ENCODE measurements at places on chromosomes 6 and 20.

DNA sequence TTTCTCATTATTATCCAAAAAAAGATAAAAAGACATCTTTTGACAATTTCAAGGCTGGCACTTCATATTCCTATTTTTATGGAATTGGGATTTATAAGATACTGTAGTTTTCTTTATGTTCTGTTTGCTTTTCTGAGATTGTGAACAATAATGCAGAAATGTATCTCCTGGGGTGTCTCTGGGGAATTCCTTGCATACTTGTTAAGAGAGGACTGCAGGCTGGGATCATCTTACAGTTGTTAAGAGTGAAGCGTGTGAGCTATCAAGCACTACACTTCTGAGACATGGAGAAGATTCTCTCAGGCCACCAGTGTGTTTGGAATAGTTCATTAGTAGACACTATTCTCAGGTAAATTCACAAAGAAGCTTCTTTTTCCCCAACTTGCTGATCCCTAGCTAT lies 963.3 kb upstream of the GJE1 start:
- DNase-seq = peak; percentile 53

GRCh38 chr6:37648465-37649330 lies 49.0 kb downstream of the MDGA1 start:
- DNase-seq = no peak

DNA sequence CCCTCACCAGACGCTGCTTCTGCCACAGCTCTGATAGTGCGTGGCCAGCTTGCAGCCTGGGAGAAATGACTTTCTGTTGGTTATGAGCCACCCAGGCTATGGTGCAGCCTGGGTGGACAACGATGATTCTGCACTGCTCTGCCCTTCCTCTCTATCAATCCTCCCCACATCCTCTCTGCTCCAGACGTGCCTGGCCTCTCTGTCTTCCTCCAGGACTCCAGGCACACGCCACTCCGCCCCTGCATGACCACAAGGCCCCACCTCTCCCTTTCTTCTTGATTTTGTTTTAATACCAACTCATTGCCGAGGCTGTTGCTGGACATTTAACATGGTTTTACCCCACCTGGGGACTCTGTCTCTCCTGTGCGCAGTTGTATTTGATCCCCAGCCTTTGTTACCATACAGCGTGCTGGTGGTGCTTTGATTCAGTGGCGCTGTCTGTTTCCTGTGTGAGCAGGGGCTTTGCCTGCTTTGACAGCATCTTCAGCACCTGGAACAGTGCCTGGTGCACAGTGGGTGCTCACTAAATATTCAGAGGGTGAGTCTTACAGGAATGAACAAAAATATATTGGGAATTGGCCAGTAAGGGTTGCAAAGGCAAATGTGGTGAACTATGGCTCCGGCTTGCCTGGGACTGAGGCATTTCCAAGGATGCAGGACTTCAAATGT lies 280.9 kb downstream of the CDH26 start:
- no peak for DNase-seq

DNA sequence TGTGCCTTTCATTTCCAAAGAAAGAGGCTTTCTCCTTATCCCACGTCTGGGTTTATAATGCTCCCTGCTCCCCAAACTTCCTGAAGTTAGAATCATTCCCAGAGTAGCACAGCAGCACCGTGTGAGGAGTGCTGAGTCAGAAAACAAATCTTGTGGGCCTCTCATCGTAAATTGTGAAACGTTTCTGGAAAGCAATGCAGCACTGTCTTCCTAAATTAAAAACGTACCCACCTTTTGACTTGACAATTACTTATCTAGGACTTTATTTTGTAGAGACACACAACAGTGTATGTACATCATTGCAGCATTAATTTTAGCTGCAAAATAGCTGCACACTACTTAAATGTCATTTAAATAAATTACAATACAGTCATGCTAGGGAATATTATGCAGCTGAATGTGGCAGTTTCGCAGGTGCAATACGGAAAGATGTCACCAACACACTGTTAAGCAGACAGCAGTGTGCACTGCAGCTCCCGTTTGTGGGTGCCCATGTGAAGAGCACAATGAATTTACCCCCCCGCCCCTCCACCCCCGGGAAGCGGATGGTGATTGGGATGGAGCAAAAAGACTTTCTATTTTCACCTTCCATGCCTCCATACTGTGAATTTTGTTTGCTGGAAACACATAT lies 30.8 kb downstream of the RRBP1 start:
- peak; percentile 51 for DNase-seq

DNA sequence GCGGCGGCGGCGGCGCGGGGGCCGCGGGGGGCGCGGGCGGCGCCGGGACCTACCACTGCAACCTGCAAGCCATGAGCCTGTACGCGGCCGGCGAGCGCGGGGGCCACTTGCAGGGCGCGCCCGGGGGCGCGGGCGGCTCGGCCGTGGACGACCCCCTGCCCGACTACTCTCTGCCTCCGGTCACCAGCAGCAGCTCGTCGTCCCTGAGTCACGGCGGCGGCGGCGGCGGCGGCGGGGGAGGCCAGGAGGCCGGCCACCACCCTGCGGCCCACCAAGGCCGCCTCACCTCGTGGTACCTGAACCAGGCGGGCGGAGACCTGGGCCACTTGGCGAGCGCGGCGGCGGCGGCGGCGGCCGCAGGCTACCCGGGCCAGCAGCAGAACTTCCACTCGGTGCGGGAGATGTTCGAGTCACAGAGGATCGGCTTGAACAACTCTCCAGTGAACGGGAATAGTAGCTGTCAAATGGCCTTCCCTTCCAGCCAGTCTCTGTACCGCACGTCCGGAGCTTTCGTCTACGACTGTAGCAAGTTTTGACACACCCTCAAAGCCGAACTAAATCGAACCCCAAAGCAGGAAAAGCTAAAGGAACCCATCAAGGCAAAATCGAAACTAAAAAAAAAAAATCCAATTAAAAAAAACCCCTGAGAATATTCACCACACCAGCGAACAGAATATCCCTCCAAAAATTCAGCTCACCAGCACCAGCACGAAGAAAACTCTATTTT lies 2.0 kb downstream of the FOXC1 start:
- DNase-seq = no peak

GRCh38 chr20:17761604-17762003 lies 61.8 kb downstream of the BANF2 start:
- DNase-seq = no peak

All from GM04504 (cell line).